CD8-positive, alpha-beta memory T cell (primary cell): ENCODE measurements at places on chromosomes 13 and 19. TPM values are rescaled to one million over a fixed set of nuclear protein-coding genes. Genes with fewer than 3 reads are reported as not detected.

DNA sequence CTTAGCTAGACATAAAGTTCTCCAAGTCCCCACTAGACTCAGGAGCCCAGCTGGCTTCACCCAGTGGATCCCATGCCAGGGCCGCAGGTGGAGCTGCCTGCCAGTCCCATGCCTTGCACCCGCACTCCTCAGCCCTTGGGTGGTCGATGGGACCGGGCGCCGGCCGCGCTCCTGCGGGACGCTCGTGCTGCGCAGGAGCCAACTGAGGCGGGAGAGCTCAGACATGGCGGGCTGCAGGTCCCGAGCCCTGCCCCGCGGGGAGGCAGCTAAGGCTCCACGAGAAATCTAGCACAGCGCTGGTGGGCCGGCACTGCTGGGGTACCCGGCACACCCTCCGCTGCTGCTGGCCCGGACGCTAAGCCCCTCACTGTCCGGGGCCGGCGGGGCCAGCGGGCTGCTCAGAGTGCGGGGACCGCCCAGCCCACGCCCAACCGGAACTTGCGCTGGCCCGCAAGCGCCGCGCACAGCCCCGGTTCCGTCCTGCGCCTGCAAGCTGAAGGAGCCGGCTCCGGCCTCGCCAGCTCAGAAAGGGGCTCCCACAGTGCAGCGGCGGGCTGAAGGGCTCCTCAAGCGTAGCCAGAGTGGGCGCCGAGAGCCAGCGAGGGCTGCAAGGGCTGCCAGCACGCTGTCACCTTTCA, 5.8 kb downstream of the PARP4 start:
- H3K27me3 ChIP-seq = no peaks in the 10 kb centered on the region
- DNase-seq = no peak
- H3K27ac ChIP-seq = no peak overlapping the region

- no peak for DNase-seq
- peaks cover 20% of the 10 kb centered on the region for H3K4me1 ChIP-seq
- H3K36me3 ChIP-seq = peaks cover 9% of the 10 kb centered on the region
- no peaks in the 10 kb centered on the region for H3K27me3 ChIP-seq
Observed at GRCh38 chr19:17557466-17557865, 2.0 kb downstream of the COLGALT1 start.

DNA sequence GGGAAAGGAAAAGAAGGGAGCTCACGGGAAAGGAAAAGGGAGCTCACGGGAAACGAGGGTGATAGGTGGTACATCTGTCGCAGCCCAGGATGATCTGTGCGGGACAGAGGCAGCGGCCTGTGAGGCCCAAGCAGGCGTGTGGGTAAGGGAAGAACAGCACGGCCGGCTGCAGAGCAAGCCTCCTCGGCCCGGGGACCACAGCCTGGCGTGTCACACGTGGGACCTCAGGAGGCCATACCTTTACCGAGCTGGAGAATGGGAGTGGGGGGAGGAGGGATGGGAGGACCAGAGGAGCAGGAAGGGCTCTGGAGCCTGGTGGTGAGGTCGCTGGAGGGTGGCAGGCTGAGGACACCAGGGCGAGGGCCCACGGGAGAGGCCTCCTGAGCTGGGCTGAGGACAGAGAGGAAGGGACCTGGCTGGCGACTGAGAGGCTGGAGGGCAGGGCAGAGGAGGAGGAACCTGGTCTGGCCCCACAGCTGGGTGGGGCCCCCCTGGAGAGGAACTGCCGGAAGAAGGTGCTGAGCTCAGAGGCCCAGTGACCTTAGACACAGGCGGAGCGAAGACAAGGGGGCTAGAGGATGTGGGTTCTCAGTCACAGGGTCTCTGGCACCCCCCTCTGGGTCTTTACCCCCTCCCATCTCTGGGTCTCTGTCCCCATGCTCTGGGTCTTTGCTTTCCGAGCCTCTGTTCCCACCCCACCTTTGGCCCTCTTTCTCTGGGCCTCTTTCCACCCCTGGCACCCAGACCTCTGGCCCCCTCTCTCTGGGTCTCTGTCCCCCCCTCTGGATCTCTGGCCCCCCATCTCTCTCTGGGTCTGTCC, 2.9 kb upstream of the FTL start:
- H3K27ac ChIP-seq = peak overlapping the region; percentile 94
- peaks cover 42% of the 10 kb centered on the region for H3K4me1 ChIP-seq
- H3K27me3 ChIP-seq = no peaks in the 10 kb centered on the region
- peak; percentile 59 for DNase-seq

DNA sequence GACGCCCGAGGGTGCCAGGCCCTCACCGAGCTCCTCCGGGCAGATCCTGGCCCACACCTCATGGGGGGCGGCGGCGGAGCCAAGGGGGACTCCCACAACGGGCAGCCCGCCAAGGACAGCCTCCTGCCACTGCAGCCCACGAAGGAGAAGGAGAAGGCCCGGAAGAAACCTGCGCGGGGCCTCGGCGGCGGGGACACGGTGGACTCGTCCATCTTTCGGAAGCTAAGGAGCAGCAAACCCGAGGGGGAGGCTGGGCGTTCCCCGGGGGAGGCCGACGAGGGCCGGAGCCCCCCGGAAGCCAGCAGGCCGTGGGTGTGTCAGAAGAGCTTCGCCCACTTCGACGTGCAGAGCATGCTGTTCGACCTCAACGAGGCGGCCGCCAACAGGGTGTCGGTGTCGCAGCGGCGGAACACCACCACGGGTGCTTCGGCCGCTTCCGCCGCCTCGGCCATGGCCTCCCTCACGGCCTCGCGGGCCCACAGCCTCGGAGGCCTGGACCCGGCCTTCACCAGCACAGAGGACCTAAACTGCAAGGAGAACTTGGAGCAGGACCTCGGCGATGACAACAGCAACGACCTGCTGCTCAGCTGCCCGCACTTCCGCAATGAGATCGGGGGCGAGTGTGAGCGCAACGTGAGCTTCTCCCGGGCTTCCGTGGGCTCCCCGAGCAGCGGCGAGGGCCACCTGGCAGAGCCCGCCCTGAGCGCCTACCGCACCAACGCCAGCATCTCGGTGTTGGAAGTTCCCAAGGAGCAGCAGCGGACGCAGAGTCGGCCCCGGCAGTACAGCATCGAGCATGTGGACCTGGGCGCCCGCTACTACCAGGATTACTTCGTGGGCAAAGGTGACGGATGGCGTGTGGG, 141.5 kb downstream of the DPF1 start:
- no peak overlapping the region for H3K27ac ChIP-seq
- no peaks in the 10 kb centered on the region for H3K27me3 ChIP-seq
- no peaks in the 10 kb centered on the region for H3K36me3 ChIP-seq
- no peak overlapping the region for H3K4me3 ChIP-seq
- H3K4me1 ChIP-seq = no peaks in the 10 kb centered on the region

GRCh38 chr13:113969311-113969972, 4.4 kb downstream of the C13orf46 start:
- H3K27ac ChIP-seq = no peak overlapping the region
- H3K4me3 ChIP-seq = no peak overlapping the region
- peaks cover 7% of the 10 kb centered on the region for H3K36me3 ChIP-seq
- no peaks in the 10 kb centered on the region for H3K27me3 ChIP-seq

LSM7 gene
- 162 TPM for polyA plus RNA-seq

DNA sequence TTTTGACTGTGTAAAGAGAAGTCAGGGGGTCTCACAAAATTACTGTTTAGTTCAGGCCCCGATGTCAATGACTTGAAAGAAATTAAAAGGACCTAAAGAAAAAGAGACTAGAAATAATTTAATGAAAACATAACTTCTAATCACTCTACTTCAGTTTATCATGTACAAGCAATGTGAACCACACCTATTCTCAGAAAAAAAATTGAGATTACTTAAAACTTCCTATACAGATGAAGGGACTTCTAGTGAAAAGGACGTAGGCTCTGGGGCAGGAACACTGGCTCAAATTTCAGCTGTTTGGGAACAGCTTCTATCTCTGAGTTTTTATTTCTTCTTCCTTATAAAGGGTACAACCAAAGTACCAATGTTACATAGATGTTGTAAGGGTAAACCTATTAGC, 38.0 kb downstream of the TPT1 start:
- no peak for DNase-seq
- H3K4me1 ChIP-seq = peaks cover 12% of the 10 kb centered on the region
- H3K36me3 ChIP-seq = no peaks in the 10 kb centered on the region
- no peak overlapping the region for H3K4me3 ChIP-seq

- DNase-seq = no peak
- H3K36me3 ChIP-seq = peaks cover 81% of the 10 kb centered on the region
- no peak overlapping the region for H3K4me3 ChIP-seq
- no peaks in the 10 kb centered on the region for H3K27me3 ChIP-seq
- no peak overlapping the region for H3K27ac ChIP-seq
Observed at GRCh38 chr19:39471756-39472536, 8.7 kb upstream of the TIMM50 start.

DNA sequence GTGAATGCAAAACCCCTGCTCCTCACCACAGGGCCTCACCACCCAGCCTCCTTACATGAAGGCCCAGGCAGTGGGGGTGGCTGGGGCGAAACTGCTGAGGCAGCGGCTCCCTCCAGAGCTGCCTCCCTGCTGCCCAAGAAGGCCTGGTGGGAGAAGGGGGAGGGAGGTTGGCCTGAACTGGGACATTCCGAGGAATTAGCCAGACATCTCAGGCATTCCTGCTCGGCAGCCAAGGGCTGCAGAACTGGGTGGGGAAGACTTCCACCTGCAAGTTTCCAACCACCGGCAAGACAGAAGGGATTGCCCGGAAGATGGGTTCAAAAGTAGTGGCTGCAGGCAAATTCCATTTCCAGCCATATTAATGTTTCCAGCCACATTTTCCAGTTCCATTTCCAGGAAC, 2.3 kb upstream of the PSPN start:
- no peak overlapping the region for H3K4me3 ChIP-seq
- no peak overlapping the region for H3K27ac ChIP-seq
- no peaks in the 10 kb centered on the region for H3K27me3 ChIP-seq
- peaks cover 18% of the 10 kb centered on the region for H3K36me3 ChIP-seq
- peaks cover 7% of the 10 kb centered on the region for H3K4me1 ChIP-seq

- no peak for DNase-seq
- no peaks in the 10 kb centered on the region for H3K27me3 ChIP-seq
- peak overlapping the region; percentile 76 for H3K4me3 ChIP-seq
Observed at GRCh38 chr13:49246850-49247642, 679 bp upstream of the CDADC1 start.

DNA sequence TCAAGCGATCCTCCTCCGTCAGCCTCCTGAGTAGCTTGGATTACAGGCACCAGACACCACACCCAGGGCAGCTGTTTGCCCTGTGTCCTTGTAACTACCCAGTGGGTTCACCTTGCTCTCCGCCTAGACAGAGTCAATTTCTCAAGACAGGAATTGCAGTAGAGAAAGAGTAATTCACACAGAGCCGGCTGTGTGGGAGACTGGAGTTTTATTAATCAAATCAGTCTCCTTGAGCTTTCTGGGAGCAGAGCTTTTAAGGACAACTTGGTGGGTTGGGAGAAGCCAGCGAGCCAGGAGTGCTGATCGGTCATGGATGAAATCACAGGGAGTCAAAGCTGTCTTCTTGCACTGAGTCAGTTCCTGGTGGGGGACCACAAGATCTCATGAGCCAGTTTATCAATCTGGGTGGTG, 20.6 kb upstream of the ADGRE1 start:
- peaks cover 18% of the 10 kb centered on the region for H3K4me1 ChIP-seq
- no peaks in the 10 kb centered on the region for H3K36me3 ChIP-seq
- H3K4me3 ChIP-seq = no peak overlapping the region
- H3K27me3 ChIP-seq = no peaks in the 10 kb centered on the region
- no peak for DNase-seq

ZNF221 gene
- polyA plus RNA-seq = 3.3 TPM

DNA sequence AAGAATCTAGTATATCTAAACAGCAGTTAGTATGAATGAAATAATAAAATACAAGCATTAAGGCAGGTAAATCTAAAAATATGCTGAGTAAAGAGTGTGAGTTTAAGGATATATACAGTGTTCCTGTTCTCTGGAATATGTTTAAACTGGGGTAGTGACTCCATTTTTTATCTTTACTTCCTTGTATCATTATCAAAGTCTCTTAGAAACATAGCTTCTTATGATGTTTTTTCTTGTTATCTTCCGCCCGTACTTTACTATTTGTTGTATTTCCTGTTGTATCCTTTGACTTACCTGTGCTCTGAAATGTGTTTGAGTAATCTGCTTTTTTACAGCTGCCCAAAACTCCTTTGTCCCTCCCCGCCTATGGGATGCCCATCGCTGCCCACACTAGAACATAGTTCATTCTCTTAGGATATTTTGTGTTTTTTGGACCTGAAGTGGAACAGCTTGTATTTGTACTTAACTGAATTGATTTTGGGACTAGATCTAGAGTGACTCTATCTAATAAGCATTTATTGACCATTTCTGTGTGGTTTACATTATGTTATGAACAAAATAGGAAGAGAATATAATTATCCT, 80.8 kb downstream of the PDS5B start:
- DNase-seq = no peak
- no peaks in the 10 kb centered on the region for H3K36me3 ChIP-seq
- H3K4me1 ChIP-seq = no peaks in the 10 kb centered on the region
- H3K4me3 ChIP-seq = no peak overlapping the region
- no peak overlapping the region for H3K27ac ChIP-seq

GRCh38 chr13:71056581-71056980, 810.4 kb downstream of the DACH1 start:
- H3K27me3 ChIP-seq = no peaks in the 10 kb centered on the region
- no peaks in the 10 kb centered on the region for H3K36me3 ChIP-seq
- DNase-seq = no peak
- H3K4me1 ChIP-seq = no peaks in the 10 kb centered on the region

GRCh38 chr13:102097708-102098107, 304.1 kb downstream of the FGF14 start:
- H3K4me3 ChIP-seq = no peak overlapping the region
- no peaks in the 10 kb centered on the region for H3K4me1 ChIP-seq
- DNase-seq = no peak
- no peaks in the 10 kb centered on the region for H3K27me3 ChIP-seq

- H3K4me3 ChIP-seq = no peak overlapping the region
- no peaks in the 10 kb centered on the region for H3K36me3 ChIP-seq
- no peaks in the 10 kb centered on the region for H3K27me3 ChIP-seq
Observed at GRCh38 chr13:48160606-48161278, 65.8 kb upstream of the MED4 start.

- no peak overlapping the region for H3K4me3 ChIP-seq
- no peak for DNase-seq
- no peaks in the 10 kb centered on the region for H3K27me3 ChIP-seq
- H3K36me3 ChIP-seq = peaks cover 90% of the 10 kb centered on the region
- no peaks in the 10 kb centered on the region for H3K4me1 ChIP-seq
Observed at GRCh38 chr13:24292481-24292880, 16.9 kb upstream of the C1QTNF9 start.

GRCh38 chr19:18220632-18221275, 5.5 kb downstream of the PDE4C start:
- no peaks in the 10 kb centered on the region for H3K36me3 ChIP-seq
- peaks cover 21% of the 10 kb centered on the region for H3K27me3 ChIP-seq
- peaks cover 19% of the 10 kb centered on the region for H3K4me1 ChIP-seq
- no peak overlapping the region for H3K4me3 ChIP-seq

GRCh38 chr13:106440866-106441265, 94.6 kb downstream of the EFNB2 start:
- H3K27ac ChIP-seq = no peak overlapping the region
- no peaks in the 10 kb centered on the region for H3K4me1 ChIP-seq
- no peak for DNase-seq
- H3K27me3 ChIP-seq = no peaks in the 10 kb centered on the region
- no peak overlapping the region for H3K4me3 ChIP-seq

DNA sequence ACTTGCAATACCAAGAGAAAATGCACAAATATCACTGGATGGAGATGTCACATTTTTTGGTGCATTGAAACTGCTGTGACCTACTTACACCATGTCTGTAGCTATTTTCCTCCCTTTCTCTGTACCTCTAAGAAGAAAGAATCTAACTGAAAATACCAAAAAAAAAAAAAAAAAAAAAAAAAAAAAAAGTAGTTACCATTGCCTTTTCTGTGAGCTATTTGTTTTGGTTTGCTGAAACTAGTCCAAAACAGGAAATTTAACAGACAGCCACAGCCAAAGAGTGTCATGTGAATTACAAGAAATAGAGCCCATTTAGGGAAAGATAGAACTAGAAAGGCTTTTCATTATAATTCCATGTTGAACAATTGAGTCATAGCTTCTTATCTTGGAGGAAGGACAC, 37.3 kb downstream of the TNFSF13B start:
- H3K4me1 ChIP-seq = no peaks in the 10 kb centered on the region
- H3K27ac ChIP-seq = no peak overlapping the region
- no peaks in the 10 kb centered on the region for H3K36me3 ChIP-seq

KIR3DL1 gene
- polyA plus RNA-seq = 11.9 TPM

GPC5 gene
- 0.08 TPM for polyA plus RNA-seq
